ENCODE measurements at places on chromosomes 16 and 17. TPM values are rescaled to one million over a fixed set of nuclear protein-coding genes. Genes with fewer than 3 reads are reported as not detected.

GRCh38 chr17:78338486-78339259 is 21.2 kb downstream of the SOCS3 start:
- no peak for DNase-seq

DNA sequence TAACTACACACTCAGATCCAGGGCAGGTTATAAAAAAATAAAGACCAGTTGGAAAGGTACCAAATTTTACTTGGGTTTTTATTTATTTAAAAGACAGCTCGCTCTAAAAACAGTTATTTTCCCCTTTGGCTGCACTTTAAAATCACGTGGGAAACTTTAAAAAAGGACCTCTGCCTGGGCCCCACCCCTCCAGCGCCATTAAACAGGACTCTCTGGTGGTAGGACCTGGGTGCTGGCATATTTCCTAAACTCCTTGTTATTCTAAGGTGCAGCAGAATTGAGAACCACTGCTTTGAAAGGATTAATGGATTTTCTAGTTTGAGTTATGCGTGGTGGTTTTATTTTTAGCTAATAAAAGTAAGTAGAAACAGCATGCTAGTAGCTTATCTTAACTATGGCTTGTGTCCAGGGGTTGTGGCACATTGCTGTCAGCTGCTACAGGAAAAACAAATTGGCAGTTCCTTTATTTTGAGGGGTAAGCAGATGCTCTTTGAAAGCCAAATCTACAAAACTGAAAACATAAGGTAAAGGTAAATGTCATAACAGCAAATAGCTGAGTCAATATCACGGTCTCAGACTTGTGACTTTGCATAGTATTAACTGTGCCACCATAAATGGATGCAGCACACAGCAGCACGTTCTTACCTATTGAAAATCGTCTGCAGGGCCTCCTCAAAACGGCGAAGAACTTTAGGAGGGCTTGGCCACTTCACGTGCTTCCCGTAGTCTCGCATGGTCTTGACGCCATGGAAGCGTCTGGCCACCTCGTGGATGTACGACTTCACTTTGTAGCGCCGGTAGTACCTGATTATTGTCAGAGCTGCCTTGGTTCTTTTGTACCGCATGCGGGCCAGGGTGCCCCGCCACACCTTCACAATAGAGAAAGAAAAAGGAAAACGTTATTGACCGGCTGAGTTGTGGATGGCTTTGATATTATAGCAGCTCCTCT is 172.0 kb downstream of the CDK5R1 start:
- no peak for DNase-seq

DNA sequence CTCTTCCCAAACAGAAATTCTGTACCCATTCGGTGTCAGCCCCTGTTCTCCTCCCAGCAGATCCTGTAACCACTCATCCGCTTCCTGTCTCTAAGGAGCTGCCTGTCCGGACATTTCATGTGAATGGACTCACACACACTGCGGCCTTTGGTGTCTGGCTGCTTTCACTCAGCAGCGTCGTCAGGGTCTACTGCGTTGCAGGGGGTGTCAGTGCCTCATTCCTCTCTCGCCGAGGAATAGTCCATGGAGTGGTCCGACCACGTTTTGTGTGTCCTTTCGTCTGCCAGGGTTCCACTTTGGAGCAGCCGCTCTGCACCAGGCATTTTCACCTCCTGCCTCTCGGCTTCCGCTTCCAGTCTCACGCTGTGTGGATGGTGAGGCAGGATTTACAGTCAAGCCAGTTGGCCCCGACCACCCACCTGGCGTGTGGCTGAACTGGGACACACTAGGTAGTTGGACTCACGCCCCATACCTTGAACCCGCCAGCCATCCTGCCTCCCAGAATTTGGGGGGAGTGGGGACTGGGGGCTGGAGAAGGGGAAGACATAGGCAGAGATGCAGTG is 188.2 kb upstream of the CIBAR2 start:
- DNase-seq, result no peak

KRT36 gene
- not detected for total RNA-seq

CEP20 gene
- total RNA-seq, result 61.9 TPM

HCRT gene
- not detected for total RNA-seq

FSCN2 gene
- total RNA-seq, result 0.28 TPM

GRAPL gene
- not detected for total RNA-seq

NOD2 gene
- not detected for total RNA-seq

SLC35G6 gene
- not detected for total RNA-seq

All from IMR-90 (cell line).